Kidney (tissue), 22 donors: ENCODE measurements at places on chromosomes 6 and 20.

GRCh38 chr6:49202924-49203536, 260.0 kb downstream of the MMUT start:
- no peak for DNase-seq

- DNase-seq, result no peak
These were observed 49.4 kb downstream of the EYA2 start for GRCh38 chr20:46943861-46944591.

DNA sequence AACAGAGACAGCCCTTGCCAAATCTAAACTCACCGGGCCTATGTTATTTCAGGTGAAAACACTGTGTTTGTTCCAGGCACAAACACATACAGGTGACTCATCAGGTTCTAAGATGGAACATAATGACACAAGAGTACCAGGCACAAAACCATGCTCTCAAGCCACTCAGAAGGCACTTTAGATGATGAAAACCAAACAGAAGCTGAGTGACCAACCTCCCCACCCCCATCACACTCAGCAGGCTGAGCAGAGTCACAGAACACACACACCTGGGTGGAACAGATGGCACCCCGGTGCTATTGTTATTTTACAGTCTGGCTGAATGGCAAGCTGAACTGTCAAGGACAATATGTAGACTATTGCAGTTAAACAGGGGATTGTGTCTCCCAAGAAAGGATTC, 20.6 kb upstream of the NKX2-2 start:
- DNase-seq, result no peak

DNA sequence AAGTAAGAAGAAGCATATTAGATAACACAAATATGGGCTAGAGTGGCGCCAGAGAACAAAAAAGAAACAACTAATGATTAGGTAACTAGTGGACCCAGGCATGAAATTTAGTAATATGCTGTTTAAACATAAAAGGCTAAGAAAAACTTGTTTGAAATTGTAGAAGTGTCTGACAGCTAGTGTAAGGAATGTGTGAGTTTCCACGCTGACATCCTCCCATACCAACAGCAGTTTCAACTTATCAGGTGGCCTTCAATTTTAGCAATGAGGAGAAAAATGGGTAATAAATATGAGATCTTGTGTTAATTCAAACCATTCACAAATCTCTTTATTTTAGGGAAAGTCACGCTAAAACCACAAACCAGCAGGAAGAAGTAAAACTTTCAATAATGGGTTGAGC, 440.2 kb upstream of the FLRT3 start:
- no peak for DNase-seq

- DNase-seq, result no peak
These were observed 143.1 kb downstream of the DTNBP1 start for GRCh38 chr6:15519681-15520080.

DNA sequence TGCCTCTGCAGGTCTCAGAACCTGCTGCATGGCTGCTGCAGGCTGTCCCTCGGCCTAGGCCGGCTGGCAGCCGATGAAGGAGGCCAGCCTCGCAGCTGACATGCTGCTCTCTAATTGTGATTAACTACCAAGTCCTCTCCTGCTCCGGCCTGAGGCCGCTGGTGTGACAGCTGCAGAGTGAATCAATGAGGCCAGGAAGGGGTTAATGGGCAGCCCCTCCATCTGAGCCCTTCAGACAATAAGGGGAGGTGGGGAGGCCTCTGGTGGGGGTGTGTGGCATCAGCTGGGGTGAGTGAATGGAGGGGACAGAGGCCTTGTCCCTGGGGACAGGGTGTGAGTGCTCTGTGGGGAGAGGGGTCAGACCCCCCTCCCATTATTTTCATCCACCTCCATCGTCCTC, 34.4 kb downstream of the SLC52A3 start:
- no peak for DNase-seq

DNA sequence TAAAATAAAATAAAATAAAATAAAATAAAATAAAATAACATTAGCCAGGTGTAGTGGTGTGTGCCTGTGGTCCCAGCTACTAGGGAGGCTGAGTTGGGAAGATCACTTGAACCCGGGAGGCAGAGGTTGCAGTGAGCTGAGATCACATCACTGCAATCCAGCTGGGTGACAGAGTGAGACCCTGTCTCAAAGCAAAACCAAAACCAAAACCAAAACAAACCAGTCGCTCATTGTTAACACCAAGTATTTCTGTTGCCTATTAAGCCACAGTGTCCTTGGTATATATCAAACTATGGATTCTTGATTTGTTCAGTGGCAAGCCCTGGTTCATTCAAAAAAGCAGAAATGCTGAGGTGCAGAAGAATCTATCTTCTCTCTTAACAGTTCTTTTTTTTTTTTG, 65.7 kb downstream of the PYGB start:
- DNase-seq, result no peak

DNA sequence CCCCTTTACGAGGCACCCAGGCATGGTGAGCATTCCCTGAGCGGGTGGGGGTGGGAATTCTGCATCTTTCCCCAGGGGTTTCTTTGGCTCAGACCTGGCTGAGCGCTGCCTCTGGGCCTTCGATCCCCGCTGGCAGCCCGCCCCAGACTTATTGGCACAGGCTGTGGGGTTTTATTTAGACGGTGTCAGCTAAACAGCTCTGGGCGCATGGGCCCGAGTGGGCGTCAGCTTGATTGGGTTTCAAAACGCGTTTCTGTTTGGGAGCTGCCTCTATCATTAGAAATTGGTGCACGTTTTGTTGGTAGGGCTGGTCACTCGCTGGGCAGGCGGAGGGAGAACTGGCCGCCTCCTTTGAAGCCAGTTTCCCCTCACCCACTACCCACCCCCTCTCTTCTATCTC, 21.0 kb downstream of the PMEPA1 start:
- no peak for DNase-seq

DNA sequence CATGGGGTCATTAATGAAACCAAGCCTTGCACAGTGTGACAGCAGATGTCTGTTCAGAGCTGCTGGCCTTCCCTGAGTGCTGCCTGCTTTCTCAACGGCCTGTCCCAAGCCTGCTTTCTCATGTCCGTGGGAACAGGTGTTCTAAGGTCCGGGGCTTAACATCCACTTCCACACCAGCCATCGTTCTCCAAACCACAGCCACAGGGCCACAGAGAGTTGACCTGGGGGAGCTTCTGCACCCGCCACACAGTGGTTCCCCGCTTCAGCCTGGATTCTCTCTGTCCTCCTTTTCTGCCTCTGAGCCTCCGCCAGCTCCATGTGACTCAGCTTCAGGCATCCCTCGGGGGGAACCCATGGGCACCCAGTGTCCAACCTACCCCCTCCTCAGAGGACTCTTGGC, 26.9 kb upstream of the PPP1R3G start:
- no peak for DNase-seq

DNA sequence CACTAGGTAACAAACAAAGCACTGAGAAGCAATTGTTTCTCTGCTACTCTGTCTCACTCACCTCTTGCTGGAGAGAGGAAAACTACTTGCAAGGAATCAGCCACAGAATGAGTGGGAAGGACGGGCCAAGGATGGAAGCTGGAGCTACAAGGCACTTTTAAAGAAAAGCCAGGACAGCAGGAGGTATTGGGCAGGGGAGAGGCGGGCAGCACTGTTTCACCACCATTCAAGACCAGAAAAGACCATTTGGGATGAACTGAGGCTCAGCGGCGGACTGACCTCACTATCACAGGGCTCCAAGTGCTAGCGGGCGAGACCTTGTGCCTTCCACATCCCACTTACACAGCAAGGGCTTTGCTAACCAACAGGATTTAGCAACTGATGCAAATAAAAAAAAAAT, 137.4 kb downstream of the IPCEF1 start:
- DNase-seq, result no peak

GRCh38 chr6:142846883-142847287, 98.1 kb downstream of the HIVEP2 start:
- no peak for DNase-seq

- no peak for DNase-seq
These were observed 39.4 kb downstream of the TOX2 start for GRCh38 chr20:43953919-43954592.

DNA sequence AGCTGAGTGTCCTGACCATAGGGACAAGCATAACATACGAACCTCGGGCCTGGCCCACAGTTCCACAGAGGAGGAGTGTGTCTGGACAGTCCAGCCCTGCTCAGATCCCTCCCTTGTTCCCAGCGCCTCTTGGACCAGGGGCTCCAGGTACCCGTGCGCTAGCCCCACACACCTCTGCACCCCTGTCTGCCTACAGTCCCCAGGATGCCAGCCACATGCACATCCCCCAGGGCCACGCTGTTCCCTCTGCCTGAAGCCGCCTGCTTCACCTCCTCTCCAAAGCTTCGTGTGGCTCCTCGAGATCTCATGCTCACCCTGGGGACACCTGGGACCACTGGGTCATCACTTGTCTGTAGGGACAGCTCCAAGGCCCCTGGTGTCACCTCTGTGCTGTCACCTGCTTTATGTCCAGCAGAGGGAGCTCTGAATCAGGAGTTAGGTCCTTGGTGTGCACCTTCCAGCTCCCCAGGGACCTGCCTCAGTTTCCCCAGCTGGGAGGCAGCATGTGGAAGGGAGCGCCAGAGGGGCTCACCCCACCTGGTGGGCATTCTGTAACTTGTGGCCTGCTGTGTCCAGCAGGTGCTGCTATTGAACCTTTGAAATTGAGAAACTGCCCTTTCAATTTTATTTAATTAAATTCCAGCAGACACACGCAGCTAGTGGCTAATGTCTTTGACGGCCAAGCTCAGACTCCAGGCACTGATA, 7.3 kb upstream of the YTHDF1 start:
- no peak for DNase-seq

- no peak for DNase-seq
These were observed 66.5 kb downstream of the DTNBP1 start for GRCh38 chr6:15596186-15596896.
